Suppressor macrophage treated with lipopolysaccharide for 4 hours (primary cell): ENCODE measurements at places on chromosomes 13 and 19.

DNA sequence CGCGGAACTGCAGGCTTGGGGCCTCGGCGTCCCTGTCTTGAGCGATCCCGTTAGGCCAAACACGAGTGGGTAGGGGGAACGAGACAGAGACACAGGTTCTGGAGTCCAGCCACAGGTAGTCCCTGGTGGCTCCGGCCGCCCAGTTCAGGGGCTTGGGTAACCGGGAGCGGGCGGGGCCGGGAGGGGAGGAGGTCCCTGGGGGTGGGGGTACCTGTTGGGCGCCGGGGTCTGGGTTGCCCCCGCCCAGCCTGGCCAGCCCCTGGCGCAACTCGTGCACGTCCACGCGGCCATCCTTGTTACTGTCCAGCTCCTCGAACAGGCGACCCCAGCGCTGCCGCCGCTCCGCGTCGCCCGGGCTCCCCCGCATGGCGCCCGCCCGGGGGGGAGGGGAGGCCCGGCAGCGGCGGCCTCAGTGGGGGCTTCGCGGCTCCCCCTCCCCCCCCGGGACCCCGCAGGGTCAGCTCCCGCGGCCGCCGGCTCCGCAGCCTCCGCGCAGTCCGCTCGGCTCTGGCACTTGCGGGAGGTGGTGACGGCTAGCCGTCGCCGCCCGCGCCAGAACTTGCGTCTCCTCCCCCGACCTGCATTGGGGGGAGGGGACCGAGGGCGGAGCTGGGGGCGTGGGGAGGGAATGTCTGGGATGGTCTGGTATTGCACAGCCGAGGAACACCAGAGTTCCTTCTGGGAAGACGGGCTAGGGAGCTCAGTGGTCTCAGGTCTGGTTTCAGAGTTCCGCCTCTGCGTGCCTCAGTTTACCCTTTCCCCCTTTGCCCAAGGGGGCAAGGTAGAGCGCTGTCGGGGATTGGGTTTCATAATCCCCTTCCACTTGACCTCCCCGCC is at the start of gene SLC25A23:
TSS of gene SLC25A23 (minus strand) at position 531 of the 837 bp plus-strand sequence. CDS start at position 367, 164 bp downstream.
- DNase-seq = peak; percentile 35

GRCh38 chr19:18349524-18350128 is 9.2 kb downstream of the PGPEP1 start:
- peak; percentile 78 for DNase-seq

DNA sequence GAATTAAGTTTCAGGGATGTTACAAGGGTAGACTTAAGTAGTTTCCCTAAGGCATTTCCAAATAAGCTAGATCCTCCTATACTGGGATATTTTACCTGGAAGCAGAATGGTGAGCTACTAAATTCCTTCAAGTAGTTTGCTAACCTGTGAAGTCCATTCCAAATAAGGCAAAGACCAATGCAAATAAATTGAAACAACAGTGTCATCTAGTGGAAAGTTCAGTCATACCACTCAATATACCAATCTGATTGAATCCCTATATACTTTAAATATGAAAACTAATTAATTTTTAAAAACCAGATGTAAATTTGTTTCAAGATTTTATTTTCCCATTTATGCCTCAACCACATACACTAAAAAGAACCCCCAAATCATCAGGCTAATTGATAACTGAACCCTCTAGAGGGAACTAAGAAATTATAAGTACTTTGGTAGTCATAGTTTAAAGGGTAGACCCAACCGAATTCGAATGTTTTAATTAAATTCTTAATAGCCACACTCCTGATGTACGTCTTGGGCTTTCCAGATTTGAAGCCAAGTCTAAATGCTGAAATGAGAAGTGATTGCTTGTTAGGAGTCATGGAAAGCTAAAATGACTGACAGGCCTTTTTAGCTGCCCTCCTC is 223.7 kb downstream of the TBC1D4 start:
- peak; percentile 9 for DNase-seq

- no peak for DNase-seq
These were observed 46.3 kb upstream of the CEACAM21 start for GRCh38 chr19:41529484-41530183.

DNA sequence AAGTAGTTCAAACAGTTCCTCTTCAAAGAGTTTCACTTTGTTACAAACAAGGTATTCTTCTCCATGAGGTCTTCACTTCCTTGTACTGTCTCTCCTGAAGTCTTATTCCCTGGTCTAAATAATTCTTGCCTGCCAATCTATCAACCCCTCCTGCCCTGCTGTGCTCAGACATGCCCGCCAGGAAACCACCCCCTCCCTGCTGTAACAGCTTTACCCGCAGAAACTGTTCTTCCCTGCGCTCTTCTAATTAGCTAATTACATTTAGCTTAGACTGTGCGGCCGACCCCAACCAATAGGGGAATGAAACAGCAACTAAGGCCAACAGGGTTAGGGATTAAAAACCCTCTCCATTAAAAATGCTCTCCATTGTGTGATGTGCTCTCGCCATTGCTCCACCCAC is 46.7 kb downstream of the ZNF846 start:
- no peak for DNase-seq

- peak; percentile 98 for DNase-seq
These were observed at the start of the genes MRPL57 and SKA3 for GRCh38 chr13:21176215-21176981. TSS of gene MRPL57 (plus strand) at chr13:21176658. CDS start at chr13:21176917, 259 bp downstream. TSS of gene SKA3 (minus strand) at chr13:21176552. CDS start at chr13:21176477, 75 bp downstream.

DNA sequence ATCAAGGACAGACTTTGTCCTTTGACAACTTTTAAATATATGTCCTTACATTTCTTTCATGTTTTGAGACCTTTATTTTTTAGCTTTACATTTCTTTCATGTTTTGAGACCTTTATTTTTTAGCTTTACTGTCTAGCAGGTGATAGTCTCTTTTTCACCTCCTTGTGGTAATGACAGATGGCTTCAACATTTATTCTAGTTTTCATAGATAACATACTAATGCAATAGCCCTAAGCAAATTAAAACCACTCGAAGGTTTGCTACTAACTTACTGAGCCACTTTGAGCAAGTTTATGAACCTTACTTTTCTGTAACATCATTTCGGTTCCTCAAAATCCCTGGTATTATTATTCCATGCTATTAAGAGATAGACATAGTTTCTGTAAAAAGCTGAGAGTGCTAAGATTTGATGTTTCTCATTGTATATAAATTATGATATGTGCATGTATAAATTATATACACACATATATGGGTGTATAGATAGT is 4.5 kb downstream of the DACH1 start:
- DNase-seq = no peak

DNA sequence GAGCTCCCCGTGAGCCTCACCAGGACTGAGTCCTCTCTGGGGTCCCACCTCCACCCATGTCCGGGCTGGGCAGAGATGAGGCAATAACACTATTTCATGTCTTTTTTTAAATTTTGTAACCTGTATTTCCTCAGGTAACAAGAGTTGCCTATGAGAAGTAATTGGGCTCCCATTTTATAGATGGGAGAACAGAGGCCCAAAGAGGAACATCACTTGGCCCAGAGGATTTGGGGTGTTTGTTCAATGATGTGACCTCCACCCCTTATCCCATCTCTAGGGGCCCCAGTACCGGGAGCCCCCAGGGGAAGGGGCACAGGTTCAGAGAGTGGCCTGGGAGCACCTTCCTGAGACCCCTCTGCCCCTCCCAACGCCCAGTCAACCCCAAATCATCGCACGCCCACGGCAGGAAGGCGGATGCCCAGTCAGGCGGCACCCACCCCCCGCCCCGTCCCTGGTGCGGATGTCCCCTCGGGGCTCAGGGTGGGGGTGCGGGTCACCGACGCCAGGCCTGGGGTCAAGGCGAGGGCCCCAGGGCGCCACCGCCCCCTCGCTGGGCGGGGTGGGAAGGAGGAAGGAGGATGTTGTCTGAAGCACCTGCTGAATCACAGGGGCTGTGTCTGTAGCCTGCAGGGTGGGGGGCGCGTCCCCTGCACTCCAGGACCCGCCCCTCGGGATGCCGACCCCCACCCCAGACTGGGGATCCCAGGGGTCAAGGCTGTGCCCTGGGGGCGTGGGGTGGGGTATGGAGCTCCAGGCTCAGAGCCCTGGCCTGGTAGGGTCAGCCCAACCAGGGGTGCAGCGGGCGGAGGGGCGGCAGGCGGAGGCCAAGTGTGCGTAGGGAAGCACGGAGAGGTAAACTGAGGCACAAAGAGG is 9.0 kb upstream of the CIRBP start:
- peak; percentile 53 for DNase-seq

DNA sequence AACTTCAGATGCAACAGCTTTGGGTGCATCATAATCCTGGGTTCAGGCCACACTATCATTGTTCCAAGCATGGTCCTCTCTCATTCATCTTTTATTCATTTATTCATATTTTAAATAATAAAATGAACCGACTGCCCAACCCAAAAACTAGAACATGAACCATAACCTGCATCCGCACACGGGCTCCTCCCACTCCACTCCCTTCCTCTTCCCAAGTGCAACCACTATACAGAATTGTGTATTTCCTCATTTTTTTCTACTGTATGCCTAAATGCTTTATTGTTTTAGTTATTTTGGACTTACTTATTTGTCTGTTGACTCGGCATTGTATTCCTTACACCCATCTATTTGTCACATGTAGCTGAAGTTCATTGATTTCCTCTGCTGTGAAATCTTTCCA is 30.7 kb upstream of the POMP start:
- DNase-seq = no peak

GRCh38 chr13:97261254-97262005 is 39.3 kb downstream of the MBNL2 start:
- DNase-seq = no peak

DNA sequence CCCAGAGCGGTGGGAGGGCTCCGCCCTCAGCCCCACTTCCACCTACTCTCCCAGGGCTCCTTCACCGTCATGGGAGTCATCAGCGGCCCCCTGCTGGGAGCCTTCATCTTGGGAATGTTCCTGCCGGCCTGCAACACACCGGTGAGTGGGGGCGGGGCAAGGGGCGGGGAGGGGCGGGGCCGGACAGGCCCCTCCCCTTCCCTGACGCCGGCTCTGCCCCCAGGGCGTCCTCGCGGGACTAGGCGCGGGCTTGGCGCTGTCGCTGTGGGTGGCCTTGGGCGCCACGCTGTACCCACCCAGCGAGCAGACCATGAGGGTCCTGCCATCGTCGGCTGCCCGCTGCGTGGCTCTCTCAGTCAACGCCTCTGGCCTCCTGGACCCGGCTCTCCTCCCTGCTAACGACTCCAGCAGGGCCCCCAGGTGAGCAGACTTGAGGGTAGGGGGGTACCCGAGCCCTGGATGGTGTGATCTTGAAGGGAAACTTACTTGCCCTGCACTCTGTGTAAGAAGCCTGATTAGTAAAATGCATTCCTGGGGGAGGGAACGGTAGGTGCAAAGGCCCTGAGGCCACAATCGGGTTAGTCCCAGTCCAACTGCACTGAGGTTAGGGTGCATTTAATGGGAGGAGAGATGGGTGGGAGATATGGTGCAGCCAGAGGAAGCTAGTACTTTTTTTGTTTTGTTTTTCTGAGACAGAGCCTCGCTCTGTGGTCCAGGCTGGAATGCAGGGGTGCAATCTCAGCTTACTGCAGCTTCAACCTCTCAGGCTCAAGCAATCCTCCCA is 12.1 kb downstream of the SLC5A5 start:
- no peak for DNase-seq

DNA sequence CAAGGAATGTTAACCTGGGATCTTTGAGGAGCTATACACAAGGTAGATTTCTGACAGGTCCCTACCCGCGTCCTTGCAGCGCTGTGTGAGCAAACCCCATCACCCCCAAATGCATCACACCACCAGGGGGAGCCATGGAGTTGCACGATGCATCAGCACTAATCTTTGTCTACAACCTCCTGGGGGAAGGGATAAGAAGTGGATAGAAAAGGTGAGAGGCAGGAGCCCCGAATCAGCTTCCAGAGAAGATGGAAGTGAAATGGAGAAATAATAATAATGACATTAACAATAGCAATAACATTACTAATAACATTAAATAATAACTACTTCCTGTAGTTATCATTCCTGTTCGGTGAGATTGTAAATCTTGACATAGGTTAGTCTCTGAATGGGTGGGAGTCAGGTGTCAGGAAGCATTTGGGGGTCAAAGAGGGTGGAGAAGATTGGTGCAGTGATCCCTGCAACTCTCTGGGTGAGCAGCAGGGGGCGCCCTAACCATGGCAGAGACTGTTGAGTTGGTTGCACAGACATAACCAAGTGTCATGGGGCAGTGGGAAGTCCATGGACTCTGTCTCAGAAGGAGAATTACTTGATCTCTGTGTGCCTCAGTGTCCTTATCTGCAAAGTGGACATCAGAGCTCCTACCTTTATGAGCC is 16.5 kb downstream of the SIGLEC7 start:
- DNase-seq = peak; percentile 83

DNA sequence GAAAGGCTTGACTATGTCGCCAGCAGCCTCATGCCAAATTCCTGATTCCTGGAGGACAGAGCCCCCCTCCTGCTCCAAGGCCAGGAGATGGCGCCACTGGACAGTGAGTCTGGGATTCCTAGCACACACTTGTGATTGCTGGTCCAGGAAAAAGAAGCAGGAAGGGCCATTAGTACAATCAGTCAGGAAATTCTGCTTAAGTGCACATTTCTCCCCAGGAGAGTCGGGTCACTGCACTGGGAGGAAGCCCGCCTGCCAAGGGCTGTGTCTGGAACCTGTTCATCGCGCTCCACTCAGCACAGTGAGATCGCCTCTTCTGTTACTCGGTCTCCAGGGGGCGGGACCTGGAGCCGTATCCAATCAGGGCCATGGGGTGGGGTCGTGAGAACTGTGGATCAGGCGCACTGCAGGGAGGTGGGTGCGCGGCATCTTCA is 65.1 kb downstream of the ZNF823 start:
- peak; percentile 55 for DNase-seq

DNA sequence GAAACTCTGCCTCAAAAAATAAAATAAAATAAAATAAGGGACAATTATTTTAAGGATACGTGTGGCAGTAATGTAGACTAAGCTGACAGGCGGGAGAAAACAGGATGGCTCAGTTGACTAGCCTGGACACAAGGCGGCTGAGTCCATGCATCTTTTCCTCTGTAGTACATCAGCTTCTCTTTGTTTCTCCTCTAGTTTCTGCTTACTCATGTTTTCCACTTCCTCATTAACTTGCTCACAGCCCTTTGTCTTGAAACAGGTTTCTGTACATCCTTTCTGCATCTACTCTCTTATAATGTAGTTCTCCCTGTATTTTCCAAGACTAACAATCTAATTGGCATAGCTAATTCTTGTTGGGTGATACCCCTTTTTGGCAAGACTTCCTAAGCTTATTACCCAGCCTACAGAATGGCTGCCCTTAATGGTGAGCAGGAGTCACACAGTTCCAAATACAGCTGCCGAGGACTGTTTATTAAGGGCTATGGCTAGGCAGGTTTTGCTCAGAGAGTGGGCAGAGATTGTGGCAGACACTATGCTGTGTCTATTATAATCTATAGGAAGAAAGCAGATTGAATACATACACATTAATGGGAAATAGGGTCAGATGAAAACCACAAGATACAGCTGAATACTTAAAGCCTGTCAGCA is 58.7 kb upstream of the KLF5 start:
- DNase-seq = peak; percentile 77

- DNase-seq = no peak
These were observed 14.7 kb upstream of the KCTD15 start for GRCh38 chr19:33781996-33782395.
